CD8-positive, alpha-beta T cell (primary cell): ENCODE measurements at places on chromosomes 4 and X. TPM values are rescaled to one million over a fixed set of nuclear protein-coding genes. Genes with fewer than 3 reads are reported as not detected.

- peak; percentile 46 for DNase-seq
Observed at GRCh38 chrX:136953867-136954787, 73.6 kb upstream of the RBMX start.

- no peak for DNase-seq
Observed at GRCh38 chrX:130669233-130669632, 233.8 kb downstream of the ENOX2 start.

DNA sequence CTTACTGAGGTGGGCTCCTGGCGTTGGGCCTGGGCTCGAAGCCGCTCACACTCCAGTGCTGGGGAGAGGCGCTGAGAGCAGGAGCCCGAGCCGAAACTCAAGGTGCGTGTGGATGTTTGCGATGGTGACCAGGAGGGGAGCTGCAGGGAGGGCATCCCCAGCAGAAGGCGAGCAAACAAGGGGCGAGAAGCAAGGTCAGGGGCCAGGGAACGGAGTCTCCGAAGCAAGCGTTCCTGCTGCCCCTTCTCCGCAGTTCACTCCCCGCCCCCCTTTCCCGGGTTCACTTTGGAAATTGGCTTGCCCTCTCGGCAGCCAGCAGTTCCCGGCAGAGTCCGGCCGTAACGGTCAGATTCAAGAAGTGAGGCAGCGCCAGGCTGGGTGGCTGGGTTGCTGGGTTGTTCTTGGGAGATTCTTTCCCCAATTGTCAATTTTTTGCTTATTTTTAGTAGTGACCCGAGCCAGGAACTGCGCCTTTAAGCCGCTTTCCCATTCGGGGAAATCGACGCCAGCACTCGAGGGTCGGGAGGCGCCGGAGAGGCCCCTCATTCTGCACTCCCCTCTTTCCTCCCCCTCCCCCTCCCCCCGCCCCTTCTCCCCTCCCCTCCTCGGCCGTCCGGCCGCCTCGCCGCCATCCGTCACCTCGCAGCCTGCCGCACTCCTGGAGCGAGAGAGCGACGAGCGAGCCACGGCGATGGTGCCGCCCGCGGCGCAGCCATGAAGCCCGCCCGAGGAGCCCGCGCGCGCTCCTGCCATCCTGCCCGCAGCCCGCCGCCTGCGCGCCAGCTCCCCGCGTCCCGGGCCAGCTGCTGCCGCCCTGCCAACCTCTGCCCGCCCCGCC, at the start of gene FRMPD3:
Gene FRMPD3, plus strand, starts transcription at position 655 of the 838 bp plus-strand sequence. CDS start 76,937 bp downstream, outside the sequence.
- no peak for DNase-seq

- no peak for DNase-seq
Observed at GRCh38 chr4:108861334-108861733, 98.5 kb upstream of the ETNPPL start.

DNA sequence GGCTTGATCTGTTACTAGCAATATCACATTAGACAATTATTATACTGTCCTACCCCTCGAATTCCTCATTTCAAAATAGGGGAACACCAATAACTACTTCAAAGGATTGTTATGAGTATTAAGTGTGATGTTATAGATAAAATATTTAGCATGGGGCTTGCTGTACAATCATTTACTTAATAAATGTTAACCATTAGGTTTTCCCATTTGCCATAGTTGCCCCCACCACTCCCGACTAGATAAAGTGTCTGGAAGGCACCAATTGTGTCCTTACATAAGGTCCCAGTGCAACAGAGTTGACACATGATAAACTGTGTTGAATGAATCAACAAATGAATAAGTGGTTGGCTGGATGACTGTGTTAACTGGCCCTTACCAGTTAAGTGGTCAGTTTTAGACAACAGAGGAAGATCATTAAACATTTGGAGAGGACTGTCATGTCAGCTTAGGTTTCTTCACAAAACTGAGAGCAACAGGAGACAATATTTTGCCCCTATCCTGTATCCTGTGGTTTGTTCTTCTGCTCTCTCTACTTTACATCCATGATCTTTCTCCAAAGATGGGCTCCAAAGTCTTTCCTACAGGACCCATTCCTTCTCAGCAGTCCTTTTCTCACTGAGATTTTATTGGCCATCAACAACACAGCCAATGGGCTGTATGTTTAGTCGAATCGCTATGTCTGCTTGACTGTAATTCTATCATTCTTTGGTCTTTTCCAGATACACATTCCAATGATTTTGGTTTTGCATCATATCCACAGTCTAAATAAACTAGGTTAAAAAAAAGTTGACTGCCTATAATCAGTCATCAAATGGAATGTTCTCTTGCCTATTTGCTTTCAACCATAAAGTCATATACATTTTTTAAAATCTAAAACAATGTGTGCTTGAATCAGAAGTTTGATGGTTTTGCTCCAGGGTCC, 74.4 kb downstream of the RNF150 start:
- DNase-seq: no peak

DNA sequence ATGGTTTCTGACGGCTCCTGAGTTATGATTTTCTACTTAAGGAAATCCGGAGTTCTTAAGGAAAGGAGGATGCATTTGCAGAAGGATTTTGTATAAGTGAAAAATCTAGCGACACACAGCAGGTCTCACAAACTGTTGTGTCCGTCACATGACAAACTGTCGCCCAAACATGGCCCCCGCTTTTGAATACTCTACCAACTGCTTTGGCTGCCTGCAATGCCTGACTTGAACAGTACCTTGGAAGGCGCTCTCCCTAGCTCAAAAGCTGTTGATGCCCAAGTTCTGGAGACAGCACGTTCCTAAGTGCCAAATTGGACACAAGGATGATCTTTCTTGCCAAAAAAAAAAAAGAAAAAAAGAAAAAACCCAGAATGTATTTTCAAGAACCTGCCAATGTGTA, 103.2 kb downstream of the ENPP6 start:
- no peak for DNase-seq

DNA sequence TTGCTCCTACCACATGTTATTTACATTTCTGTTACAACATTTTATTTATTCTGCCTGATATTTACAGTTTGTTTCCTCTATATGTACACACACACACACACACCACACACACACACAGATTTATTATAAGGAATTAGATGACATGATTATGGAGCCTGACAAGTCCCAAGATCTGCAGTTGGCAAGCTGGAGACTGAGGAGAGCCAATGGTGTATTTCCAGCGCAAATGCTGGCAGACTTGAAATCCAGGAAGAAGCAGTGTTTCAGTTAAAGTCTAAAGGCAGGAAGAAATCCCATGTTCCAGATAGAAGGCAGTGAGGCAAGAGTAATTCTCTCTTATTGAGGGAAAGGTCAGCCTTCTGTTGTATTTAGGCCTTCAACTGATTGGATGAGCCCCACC, 1.8 kb upstream of the KLHL4 start:
- no peak for DNase-seq

DNA sequence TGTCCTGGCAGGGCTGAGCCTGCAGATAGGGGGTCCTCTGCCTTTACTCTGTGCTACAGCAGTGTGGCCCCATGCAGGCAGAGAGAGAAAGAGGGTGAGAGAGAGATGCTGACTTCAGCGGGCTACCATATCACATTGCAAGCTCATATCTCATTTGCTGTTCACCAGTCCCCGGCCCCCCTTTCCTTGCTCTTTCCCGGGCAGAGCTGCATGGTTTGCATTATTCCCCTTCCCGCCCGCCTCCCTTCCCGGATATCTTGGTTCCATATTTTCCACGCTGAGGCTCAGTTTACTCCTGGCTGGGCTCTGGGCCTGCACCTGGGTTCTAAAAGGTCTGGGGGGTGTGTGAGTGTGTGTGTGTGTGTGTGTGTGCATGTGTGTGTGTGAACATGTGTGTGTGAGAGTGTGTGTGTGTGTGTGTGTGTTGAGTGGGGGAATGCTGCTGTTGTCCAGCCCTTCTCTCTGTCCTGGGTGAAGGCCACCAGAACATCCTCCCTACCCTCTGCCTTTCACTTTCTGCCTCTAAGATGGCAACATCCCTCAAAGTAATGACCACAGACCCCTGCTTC, 63.5 kb downstream of the PJA1 start:
- no peak for DNase-seq

GRCh38 chr4:40954088-40954668, 204.4 kb downstream of the NSUN7 start:
- no peak for DNase-seq

GRCh38 chr4:139622901-139623381, 42.7 kb upstream of the MGST2 start:
- no peak for DNase-seq

DNA sequence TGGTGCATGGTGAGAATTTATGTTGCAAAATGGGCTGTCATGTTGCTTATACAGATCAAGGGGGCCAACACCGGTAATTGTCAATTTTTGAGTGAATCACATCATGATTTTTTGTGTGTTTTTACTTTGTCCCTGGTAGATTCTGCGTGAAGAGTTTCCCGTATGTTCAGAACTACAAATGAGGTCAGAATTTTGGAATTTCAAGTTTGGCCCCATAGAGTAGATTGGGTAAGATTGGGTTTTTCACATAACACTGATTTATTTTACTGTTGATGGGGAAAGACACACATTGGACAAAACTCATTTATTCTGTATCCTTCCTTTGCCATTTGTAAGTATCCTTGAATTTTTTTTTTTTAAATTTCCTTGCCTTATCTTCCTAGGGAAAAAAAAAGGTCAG, 158.5 kb upstream of the MXRA5 start:
- DNase-seq: no peak

DNA sequence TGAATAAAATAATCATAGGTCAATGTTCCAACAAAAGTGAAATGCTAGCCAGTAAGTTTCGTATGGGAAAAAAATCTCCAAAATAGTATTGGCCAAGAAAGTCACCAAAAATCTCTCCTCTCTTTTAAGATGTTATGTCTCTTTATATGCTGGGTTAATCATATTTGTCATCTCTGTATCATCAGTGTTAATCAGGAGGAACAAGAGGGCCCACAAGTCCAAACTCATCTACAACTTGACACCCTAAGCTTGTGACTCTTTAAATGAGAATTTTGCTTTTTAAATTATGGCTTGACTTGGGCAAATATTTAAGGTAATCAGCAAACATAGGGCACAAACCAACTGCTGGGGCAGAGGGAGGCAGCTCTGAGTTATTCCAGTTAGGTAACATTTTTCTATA, 75.5 kb downstream of the AMMECR1 start:
- DNase-seq: no peak

GRCh38 chrX:9515489-9515888, 50.6 kb downstream of the TBL1X start:
- no peak for DNase-seq

- DNase-seq: no peak
Observed at GRCh38 chrX:100687546-100687945, 43.5 kb downstream of the SRPX2 start.

DNA sequence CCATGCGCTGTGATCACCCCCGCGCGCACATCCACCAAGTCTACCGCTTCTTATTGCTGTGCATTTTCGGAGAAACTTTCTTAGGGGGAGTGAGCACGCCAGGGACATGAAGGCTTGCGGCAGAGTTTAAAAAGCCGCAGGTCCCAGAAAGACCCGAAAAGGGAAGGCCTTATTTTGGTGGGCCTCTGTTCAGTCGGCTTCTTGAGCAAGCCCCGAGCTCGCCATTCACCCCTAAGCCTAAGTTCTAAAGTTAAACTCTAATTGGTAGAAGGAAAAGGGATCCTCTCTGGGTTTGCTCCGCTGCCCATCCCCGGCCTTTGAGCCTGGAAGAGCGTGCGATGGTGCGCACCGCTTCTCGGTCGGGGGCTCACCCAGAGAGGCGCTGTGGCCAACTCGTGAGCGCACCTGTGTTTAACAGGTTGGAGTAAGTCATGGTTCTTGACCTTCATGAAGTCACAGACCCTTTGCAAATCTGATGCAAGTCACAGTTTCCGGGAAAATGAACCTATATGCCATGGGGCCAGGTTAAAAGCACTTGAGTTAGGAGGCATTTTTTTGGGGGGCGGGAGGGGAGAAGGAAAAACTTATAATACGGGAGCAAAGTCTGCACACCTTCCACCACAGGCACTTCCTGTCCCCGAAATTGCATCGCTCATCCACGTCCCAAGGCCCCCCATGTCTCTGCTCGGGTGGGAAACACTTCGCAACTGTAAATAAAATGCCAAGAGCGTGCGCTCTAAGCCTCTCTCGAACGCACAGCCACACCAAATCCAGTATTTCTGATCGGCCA, 1.9 kb downstream of the PHOX2B start:
- no peak for DNase-seq

GRCh38 chr4:140426610-140427105, 790 bp downstream of the CLGN start:
- no peak for DNase-seq

GRCh38 chrX:43562372-43562771, 93.7 kb upstream of the MAOA start:
- no peak for DNase-seq

- no peak for DNase-seq
Observed at GRCh38 chr4:103892586-103892985, 172.8 kb upstream of the TACR3 start.

GRCh38 chrX:154096140-154097002, 1.1 kb downstream of the MECP2 start:
- DNase-seq: no peak

DNA sequence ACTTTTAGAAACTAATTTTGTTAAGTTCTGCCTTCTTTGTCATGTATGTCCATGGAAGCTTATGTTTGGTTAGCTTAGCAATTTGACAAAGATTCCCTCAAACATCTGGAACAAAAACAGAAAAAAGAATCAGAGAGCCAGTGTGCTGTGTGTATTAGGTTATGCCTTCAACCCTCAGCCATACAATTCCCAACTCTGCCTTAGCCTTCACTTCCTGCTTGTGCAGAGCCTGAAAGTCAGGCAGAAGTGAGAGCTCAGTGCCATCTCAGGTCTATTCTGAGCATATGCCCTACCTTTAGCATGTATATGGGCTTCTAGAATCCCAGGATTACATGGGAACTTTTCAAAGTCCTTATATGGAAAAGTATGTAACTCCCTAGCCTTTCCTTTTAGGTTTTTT, 58.2 kb upstream of the STOX2 start:
- no peak for DNase-seq

- no peak for DNase-seq
Observed at GRCh38 chrX:142593361-142593862, 388.3 kb upstream of the MAGEC2 start.

DNA sequence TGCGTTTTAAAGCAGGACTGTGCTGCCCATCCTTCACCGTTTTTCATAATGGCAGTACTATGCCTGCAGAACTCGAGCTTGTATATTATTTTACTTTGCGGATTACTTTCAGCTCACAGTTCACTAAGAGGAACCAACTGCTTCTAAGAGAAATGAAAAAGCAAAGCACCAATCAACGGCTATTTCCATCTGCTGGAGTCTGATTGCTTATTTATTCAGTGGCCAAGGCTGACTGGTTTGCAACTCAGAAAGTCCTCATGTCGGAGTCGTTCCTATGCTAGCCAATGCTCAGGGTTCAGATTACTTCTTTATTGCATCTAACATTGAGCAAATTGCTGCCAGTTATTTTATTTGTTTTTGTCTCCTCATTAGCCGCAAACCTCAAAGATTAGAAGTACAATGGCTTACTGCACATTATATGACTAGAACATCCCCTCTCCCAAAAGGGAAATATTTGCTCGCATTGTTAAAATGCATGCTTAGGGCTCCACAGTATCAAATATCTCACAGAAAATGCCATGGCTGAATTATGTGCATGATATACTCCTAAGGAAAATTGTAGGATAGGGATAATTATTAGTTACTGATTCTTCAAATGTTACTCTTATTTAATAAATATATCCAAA, 1628.2 kb upstream of the ADGRL3 start:
- no peak for DNase-seq

GRCh38 chr4:150577796-150578195, 4.2 kb upstream of the MAB21L2 start:
- no peak for DNase-seq

GRCh38 chrX:109873983-109874382, 128.9 kb upstream of the TMEM164 start:
- DNase-seq: no peak

- DNase-seq: no peak
Observed at GRCh38 chr4:118918388-118918787, 29.7 kb downstream of the SYNPO2 start.

Gene NAP1L3
- total RNA-seq: 5.2 TPM

Gene IBSP
- not detected for total RNA-seq

Gene GAGE2A
- total RNA-seq: not detected

Gene ZNF280C
- total RNA-seq: 5.2 TPM
